Activated CD4-positive, CD25-positive, alpha-beta regulatory T cell (primary cell): ENCODE measurements at places on chromosomes 2 and 18.
A peak's percentile ranks its signal among the peaks of the same experiment; 100 is the strongest.

DNA sequence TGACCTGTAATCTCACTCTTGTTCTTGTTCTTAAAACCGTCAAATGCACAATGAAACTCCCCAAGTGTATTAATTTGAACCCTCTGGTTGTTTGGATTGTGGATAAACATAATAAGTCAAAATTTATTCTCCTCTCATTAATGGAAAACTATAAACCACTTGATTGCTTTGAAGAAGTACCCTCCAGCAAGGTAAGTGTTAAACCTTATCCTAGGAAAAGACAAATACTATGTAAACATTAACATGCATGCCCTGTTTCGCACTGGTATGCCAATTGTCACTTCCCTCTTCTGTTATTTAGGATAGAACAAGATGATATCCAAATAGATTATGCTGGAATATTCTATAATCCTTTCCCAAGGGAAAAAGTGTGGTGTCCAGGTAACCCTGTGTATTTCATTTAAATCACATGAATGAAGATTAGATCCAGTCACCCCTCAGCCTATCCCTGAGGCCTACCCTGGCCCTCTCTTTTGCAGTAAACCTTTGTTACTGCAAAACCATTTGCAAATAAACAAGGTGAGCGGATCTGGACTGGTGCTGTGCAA lies 1.3 kb downstream of the ADI1 start:
- no peak for DNase-seq

DNA sequence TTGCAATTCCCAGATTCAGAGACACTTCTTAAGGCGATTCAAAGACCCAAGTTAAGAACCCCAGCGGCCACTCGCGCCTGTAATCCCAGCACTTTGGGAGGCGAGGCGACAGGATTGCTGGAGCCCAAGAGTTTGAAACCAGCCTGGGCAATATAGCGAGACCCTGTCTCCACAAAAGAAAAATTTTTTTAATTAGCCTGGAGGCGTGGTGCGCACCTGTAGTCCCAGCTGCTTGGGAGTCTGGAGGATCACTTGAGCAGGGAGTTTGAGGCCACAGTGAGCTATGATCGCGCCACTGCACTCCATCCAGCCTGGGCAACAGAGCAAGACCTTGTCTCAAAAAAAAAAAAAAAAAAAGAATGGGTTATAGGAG lies 585 bp upstream of the ANAPC1 start:
- no peak for DNase-seq

- no peak for DNase-seq
These were observed 157.6 kb downstream of the LRATD1 start for GRCh38 chr2:14790041-14790640.

GRCh38 chr2:192195548-192196418 lies 1.1 kb upstream of the TMEFF2 start:
- DNase-seq: no peak

GRCh38 chr2:88159955-88160415 lies 10.2 kb upstream of the THNSL2 start:
- DNase-seq: peak; percentile 21
